ENCODE measurements at places on chromosomes 3 and 15.
A peak's percentile ranks its signal among the peaks of the same experiment; 100 is the strongest.

GRCh38 chr3:11915621-11916424 is 69.1 kb upstream of the TAMM41 start:
- no peak for DNase-seq

DNA sequence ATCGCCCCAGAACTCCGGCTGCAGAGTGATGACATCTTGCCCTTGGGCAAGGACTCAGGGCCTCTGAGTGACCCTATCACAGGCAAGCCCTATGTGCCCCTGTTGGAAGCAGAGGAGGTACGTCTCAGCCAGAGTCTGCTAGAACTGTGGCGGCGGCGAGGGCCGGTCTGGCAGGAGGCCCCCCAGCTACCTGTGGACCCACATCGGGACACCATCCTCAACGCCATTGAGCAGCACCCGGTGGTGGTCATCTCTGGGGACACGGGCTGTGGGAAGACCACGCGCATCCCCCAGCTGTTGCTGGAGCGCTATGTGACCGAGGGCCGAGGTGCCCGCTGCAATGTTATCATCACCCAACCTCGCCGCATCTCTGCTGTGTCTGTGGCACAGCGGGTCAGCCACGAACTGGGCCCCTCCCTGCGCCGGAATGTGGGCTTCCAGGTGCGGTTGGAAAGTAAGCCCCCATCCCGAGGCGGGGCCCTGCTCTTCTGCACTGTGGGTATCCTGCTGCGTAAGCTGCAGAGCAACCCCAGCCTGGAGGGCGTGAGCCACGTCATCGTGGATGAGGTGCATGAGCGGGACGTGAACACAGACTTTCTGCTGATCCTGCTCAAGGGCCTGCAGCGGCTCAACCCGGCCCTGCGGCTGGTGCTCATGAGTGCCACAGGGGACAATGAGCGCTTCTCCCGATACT is 43.4 kb downstream of the DHX30 start:
- DNase-seq: no peak

GRCh38 chr3:57003676-57004075 is 56.8 kb upstream of the SPATA12 start:
- no peak for DNase-seq

DNA sequence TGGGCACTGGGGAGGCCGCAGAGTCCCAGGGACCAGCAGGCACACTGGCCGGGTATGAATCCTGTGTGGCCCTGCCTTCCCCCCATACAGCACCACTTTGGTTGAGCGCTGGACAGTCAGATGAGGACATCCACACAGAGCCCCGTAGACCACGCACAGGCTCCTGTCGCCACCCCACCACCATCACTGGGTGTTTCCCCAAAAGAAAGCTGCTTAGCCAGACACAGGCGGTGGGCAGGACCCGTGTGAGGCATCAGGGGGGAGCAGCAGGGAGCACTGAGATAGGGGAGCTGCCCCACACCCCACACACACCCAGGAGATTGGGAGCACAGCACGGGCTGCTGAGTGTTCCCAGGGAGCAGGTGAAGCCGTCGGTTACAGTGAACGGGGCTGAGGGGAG is 42.4 kb upstream of the SLC41A3 start:
- no peak for DNase-seq

DNA sequence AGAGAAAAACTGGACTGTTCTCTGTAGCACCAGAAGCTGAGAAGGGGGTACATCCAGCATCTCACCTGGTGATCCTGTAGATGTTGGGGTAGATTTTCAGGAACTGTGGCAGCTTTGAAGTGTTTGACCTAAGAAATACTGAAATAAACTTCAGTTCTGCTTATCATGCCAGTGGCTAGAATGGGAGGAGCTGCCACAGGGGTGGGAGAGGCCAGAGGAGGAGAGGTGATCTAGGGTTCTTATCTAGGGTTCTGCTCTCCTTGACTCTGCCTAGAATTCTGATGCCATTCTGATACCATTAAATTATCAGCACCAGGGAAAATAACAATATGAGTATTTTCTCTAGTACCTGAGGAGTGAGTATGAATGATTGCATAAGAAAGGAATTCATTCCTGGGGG is 10.2 kb upstream of the CPOX start:
- DNase-seq: no peak

DNA sequence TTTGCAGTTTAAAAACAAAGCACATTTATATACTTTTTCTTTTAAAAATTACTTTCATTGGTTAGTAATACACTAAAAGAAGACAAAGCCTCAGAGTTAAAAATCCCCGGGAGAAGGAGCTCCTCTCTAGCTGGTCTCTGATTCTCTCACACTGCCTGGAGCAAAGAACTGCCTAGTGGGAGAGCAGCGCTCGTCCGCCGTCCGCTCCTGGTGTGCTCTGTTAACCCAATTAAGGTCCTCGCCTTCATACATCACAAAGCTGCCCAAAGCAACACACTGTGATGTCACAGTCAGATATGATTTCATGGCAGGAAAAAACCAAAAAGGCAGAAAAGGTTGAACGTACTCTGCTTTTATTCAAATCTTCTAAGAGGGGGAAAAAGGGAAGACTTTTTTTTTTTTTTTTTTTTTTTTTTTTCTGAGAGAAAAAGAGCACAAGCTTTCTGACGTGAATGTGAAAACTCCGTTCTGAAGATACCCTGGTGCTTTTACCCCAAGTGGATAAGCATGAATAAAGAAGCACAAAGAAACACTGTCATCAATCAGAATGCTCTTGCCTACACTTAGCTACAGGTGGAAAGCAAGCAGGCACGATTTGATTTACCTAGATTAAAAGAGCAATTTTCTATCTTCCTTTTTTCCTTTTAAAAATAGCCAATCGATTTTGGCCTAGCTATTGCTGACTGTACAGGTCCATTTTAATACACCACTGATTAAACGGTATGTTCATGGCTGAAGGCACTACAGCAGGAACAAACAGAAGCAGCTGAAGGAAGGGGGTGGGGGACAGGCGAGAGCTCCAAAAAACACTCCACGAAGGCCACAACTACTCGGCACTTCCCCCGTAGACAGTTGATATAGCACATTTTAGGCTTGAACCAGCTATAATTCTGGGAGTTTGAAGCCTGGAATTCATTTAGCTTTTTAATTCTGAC is 115.2 kb downstream of the TIGIT start:
- no peak for DNase-seq

GRCh38 chr3:94234177-94234788 is 171.4 kb downstream of the NSUN3 start:
- DNase-seq: no peak

DNA sequence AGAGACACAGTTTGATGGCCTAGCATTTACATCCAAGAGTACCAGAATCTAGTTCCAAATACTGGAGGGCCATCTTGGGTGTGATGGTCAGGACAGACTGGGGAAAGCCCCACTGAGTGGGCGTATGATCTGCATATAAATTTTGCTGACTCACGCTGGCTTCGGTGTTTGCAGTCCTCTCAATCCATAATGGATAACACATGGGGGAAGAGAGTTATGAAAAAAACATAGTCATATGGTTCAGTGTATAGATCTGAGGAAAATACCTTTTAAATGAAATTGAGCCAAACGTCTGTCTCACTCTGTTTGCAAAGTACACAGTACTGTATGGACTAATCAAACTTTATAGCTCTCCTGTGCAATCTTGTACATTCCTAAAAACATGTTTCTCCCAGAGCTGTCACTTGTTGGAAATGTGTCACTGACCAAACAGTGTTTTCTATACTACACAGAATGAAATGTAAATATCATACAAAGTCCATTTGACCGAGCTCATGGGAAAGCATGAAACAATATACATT is 125.3 kb upstream of the THBS1 start:
- DNase-seq: no peak

DNA sequence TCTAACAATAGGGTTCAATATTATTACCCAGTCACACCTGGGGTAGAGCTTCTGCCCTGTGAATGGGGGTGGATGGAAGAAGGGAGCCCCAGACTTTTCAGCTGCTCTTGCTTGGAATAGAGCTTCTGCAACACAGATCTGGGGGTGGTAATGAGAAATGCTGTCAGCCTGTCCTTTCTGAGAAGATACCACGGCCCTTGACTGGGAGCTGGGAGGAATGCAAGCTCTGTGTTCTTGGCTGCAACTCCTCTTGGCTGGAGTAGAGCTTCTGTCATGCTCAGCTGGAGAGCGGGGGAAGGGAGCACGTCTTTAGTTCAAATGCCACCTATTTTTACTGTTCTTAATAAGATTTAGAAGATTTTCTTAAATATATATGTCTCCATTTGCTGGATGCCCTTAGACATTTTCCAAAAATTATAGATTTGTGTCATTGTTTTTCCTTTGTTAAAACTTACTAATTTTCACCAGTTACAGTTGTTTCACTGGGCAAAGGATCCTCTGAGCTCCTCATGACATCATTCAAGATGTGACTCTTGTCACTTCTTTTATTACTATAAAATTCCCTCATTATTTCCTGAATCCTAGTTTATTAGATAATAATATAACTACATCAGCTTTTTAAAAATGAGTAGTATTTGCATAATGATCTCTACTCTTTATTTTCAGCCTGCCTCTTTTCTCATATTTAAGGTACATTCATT is 180.0 kb upstream of the TGFBR2 start:
- peak; percentile 68 for DNase-seq

DNA sequence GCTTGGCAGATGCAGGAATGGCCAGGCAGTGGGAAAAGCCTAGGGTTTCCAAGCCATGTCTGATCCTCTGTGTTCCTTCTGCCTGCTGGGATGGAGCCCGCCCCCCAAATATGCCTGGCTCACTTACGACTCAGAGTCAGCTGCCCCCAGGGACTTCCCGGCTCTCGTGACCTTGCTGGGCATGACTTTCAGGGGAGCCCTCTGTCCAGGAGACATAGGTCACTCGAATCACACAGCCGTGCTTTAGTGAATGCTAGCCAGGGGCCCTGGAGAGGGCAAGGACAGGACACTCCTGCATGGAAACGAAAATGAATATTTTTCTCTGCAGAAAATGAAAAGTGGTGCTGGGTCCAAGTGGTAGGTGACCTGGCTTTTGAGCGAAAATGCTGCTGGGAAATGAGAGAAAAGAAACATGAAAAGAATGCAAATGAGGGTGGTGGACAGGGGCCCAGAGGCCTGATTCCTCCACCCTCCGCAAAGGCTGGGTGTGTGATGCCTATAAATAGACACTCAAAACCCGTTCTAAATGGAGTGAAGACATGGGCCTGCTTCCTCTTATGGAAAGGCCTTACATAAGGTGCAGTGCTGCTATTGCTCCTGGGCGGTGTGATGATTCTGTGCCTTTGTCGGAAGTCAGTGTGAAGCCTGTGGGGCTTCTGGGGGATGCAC is 107.4 kb downstream of the APBA2 start:
- DNase-seq: no peak

DNA sequence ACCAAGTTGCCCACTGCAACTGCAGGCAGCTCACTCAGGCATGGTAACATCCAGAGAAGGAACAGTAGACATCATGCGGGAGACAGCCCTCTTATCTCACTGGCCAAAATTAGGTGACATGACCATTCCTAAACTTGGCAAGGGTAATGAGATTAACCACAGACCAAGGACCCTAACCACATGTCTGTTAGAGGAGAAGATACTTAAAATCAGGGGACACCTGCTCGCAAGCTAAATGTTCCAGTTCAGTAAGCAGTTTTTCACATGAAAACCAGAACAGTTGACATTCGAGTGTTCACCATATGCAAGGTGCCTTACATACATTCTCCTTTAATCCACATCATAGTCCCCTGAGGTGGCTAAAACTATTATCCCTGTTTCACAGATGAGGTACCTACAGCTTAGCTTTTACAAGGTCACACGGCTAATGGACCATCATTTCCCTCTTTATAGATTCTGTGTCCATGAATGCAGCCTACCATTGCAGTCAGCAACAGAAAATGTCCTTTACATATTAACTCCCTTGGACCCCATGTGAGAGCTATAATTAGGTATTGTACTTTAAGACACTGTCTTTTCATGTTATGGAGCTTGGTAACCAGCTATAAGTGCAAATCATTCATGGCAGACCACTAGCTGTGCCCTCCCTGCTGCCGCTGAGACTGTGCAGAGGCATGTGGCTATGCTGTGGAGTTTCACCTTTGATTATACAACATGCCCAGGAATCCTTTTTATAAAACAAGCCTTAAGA is 154.1 kb downstream of the LIPC start:
- DNase-seq: no peak

GRCh38 chr3:40780925-40781406 is 256.2 kb downstream of the ZNF621 start:
- peak; percentile 67 for DNase-seq

- no peak for DNase-seq
Measured at GRCh38 chr3:66803721-66804695, 194.1 kb upstream of the KBTBD8 start.

GRCh38 chr15:78265137-78265460 is 737 bp downstream of the DNAJA4 start:
- DNase-seq: no peak

DNA sequence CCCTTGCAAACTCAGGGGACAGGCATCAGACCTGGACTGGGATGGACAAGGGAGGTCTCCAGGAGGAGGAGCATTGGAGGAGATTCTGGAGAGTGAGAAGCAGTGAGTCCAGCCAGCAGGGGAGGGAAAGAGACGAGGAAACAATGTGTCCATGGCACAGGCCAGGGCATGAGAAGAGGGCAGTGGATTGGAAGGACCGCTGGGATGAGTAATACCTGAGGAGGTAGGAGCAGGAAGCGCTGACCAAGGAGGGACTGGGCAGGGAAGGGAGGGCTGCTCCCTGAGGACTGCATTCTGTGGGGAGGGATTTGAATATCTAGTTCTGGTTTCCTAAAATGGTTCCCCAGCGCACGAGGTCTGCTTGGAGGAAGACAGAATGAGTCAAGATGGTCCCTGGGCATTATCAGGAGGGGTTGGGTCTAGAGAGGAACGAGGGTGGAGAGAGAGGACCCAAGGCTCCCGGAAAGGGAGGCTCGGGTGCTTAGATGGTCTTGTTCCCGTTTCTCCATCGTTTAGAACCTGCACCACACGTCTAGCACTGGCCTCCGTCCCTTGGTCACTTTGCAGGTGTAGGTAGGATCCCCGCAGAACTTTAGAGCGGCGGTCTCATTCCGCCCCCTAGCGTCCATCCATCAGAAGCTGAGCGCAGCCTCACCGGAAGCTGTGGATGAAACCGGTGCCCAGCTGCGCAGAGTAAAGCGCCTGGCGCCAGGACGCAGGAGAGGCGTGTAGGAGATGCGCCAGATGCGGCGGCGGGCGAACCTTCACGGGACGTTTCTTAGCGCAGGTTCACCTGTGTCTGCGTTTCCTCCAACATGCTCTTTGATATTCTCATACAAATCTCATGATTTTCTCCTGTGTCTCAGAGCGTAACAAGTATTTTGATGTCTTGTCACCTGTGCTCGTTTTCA is 190.7 kb upstream of the NDN start:
- DNase-seq: no peak

DNA sequence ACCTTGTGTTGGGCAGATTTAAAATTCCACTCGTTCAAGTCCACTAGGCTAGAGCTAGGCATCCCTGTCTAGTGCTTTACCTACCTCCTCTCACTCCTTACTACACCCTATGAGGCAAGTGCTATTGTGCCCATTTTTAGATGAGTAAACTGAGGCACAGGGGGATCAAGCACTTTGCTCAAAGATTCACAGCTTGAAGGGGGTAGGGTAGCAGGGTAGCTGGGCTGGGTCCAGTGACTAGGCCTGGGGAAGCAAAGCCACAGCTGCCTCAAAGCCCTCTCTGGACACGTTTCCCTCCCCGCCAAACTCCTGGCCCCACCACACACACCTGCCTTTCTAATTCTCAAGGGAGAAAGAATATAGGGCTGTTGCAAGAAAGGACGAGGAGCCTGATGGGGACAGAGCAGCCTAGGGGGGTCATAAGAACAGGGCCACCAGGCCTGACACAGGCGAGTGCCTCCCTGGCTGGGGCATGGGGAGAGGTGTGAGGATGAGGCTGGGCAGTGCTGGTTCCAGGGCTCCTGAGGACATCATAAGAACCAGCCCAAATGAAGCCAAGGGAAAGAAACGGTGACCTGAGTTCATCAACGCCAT is 34.8 kb upstream of the SFMBT1 start:
- no peak for DNase-seq

- no peak for DNase-seq
Measured at GRCh38 chr3:58994746-58995330, 55.0 kb downstream of the CFAP20DC start.
